ENCODE measurements at places on chromosomes 5 and 9.

DNA sequence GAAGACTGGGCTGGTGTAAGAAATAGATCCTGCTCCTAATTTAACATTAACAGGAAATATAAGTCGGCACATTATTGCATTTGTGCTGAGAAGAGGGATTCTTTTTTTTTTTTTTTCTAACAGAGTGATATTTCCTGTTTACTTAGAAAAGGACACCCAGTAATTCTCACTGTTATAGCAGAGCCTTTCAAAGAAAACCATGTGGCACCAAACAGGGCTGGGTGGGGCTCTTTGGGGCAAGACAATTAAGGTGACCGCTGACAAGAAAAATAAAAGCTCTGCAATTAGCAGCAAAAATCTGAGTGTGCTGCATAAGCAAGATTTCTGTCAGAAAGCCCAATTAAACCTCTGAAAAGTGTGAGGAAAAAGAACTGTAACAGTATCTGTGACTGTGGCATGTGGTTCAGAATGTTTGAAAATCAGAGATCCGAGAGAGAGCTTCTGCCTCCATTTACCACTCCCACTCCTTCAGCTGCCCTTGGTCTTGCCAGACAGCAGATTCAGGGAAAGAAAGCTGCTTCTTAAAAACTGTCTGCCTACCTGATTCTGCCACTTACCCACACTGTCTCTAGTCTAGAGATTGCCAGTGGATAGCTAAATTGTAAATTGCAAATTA is 77.1 kb upstream of the IQGAP2 start:
- no peaks in the 10 kb centered on the region for H3K36me3 ChIP-seq

DNA sequence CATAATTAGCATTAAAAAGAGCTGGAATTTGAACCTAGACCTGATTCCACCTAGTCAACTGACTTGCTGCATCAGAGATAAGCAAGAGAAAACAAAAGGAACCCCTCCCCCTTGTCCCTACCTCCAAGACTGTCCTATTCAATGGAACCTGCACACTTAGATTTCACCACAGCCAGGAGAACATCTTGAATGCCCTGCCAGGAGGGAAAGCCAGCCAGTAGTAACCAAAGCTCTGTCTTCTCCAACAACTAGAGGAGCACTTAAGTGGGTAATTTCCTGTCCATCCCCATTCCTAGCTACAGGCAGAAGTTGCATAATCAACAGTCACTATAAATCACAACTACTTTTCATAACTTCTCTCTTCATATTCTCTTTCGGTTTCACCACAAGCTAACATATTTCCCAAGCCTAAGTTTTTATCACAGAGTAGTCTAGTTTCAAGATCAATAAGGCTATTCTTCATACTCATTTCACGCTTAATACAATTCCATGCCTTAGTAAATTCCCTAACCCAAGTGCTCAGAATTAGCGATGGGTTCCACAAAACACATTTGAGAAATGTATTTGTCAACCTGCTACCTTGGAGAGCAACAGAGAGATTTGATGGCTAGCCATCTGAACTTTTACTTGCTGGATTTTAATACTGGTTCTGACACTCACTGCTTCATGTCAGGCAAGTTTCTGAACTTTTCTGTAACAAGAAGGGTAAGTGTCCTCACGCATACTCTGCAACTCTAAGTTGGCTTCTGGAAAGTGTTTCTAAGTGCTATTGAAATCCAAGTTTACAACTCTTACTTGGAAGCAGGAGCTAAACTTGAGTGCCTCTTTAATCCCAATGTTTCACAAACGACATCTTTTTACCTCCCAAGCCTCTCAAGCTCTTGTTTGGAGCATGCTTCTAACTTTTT is 2.0 kb downstream of the DENND1A start:
- DNase-seq: no peak
- H3K4me3 ChIP-seq: no peak overlapping the region
- peaks cover 9% of the 10 kb centered on the region for H3K4me1 ChIP-seq
- no peaks in the 10 kb centered on the region for H3K27me3 ChIP-seq
- H3K36me3 ChIP-seq: no peaks in the 10 kb centered on the region
- no peak overlapping the region for H3K27ac ChIP-seq

GRCh38 chr5:167624053-167624452 is 667.4 kb upstream of the WWC1 start:
- H3K27me3 ChIP-seq: no peaks in the 10 kb centered on the region
- H3K4me1 ChIP-seq: peaks cover 5% of the 10 kb centered on the region
- no peak for DNase-seq

DNA sequence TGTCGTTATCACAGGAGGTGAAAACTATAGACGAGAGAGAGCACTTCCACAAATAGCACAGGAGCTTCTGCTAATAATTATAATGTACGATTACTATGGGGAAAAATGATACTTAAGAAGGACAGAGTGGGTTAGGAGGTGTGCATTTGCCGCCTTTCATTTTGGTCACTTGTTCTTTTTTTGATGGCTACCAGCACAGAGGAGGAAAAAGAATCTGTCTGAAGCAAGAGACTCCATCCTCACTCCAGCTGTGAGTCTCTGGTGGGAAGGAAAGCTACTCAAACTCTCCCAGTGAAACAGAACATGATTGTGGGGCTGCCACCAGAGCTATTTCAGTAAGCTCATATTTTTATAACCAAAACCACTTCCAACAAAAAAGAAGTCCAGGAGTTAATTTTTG is 270.4 kb upstream of the TMEM161B start:
- no peak overlapping the region for H3K27ac ChIP-seq
- H3K27me3 ChIP-seq: no peaks in the 10 kb centered on the region
- no peak for DNase-seq
- H3K4me3 ChIP-seq: no peak overlapping the region
- peaks cover 9% of the 10 kb centered on the region for H3K4me1 ChIP-seq

All from astrocyte (in vitro differentiated cells and primary cell).